Mesenchymal stem cell (in vitro differentiated cells and primary cell): ENCODE measurements at places on chromosomes 4 and X.

DNA sequence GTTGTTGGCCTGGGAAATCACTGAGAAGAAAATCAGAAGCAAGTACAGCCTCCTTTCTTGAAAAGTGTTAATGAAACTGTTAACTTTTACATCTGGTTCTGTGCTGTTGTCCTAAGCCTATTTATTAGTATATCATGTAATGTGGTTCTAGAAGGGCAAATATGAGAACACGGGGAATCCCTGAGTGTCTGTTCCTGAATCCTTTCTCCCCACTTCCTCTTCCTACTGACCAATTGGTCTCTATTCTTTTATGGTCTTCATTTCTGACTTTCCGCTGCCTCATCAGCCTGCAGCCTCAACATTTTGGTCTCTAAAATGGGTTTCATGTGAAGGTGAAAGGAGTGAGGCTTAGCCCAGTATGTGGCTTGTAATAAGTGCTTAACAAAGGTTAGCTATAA, 159.9 kb upstream of the MAMLD1 start:
- DNase-seq, result no peak

DNA sequence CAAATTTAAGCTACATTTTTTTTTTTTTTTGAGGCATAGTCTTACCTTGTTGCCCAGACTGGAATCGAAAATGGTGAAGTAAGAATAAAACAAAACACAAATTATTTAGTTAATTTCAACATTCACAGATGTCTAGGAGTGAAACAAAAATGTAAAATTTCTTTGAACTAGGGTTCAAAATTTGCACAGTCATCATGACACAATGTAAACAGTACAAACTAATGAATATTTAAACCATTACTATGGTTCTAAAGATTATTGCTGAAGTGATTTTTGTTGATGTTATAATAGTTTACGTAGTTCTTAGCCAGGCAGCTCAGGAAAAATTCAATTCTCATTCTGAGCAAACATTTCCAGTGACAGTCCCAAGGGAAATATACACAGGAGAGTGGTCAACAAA, 633.1 kb downstream of the GRXCR1 start:
- no peak for DNase-seq

DNA sequence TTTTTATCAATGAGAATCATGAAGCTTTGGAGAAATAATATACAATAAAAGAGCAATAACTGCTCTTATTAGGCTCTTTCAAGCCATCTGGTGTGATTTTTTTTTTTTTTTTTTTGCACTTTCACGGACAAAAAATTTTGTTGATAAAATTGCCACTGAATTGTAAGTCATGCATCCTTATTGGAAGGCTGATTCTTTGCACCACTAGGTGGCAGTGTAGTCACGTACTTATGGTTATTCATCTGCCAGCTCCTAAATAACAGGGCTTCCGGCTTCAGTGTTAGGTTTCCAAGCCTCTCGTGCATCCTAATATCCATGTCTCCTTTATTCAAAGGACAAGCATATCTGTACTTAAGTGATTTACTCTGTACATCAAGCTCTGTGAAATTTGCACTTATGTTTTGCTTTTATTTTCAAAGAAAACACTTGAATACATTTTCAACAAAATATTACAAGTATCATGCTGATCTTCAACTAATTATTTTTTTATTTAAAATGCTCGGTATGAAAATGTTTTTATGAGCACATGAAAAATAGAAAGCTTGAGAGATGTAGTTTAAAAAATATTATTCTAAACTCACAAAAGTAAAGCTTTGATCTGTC, 1578.3 kb upstream of the TENM3 start:
- DNase-seq, result peak; percentile 81

DNA sequence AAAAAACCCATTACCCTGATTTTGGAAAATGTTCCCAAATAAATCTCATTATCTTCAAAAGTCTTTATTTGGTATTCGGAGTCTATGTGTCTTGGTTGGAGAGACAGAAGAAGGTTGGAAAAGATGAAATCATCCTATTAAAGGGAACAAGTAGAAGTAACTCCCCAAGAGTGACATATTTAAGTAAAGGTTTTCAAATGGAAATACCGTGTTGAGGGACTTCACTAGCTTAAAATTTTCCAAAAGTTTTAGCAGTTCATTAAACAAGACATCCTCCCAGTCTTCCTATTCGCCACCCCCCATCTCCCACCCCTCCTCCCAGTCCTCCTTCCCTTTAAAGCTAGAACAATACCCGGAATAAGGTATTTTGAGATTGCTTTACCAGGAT, 62.7 kb upstream of the CCDC160 start:
- no peak for DNase-seq

DNA sequence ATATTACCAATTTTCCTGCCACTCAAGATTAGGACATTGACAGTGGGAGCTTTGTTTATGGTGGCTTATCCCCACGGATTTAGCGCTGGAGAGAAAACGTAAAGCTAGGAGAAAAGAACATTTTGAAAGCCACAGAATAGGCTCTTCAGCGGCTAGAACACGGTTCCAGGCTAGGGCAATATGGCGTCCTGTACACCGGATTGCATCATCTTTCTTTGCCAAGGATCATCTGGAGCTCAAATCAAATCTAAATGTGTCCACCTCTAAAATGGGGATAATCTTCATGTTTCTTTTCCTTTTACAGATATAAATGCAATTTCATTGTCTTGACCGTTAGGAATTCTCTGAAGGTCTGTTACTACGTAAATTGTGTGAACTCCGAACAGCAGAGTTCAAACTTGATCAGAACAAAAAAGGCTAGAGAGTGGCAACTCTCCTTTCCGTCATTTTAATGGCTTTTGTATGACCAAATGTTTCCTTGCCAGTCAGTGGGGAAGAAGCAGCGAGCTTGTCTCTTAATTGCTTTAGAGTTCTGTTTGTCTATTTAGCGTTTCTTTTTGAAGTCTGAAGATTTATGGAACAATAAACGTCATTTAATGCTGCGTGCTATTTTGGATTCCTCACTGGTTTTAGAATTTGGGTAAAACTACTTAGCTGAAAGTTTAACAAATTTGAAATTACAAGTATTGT, 2.6 kb upstream of the WWC2 start:
- peak; percentile 21 for DNase-seq

DNA sequence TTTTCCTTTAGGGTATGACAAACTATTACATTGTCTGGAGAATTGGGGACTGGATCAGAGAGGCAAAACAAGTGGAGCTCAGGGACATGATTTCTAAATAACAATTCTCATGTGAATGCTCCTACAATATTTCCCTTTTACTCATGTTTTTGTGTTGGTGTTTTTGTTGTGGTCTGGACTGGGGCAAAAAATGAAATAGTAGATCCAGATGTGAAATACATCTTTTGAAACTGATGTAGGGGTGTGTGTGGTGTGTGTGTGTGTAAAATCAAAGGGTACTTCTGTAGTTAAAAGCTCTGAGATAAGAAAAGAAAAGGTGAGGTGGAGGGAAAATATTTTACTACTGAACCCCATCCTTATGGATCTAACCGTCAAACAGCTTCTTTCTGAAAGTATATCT, 188.4 kb upstream of the RPL34 start:
- no peak for DNase-seq

- DNase-seq, result no peak
These were observed 62.5 kb downstream of the NPY1R start for GRCh38 chr4:163269869-163270268.

GRCh38 chrX:153861733-153862310, 24.2 kb downstream of the L1CAM start:
- no peak for DNase-seq

- DNase-seq, result no peak
These were observed 378.6 kb downstream of the UNC5C start for GRCh38 chr4:95170176-95170575.

GRCh38 chrX:49856819-49857218, 22.5 kb upstream of the USP27X start:
- no peak for DNase-seq

DNA sequence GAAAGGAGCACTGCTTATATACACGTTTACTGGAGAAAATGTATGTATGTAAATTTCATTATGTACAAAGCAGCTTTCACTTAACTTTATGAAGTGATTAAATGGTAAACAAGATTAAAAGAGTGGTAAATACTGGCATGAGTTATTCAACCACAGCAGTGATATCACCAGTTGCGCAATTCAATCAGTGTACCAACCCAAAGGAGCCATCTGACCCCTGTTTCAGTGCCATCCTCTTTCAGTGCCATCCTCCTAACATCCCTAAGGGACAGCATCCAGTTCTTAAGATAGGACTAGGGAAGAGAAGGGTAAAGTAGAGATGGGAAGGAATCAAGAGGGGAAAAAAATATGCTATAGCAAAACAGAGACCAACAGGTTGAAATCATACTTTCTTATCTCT, 16.2 kb downstream of the HPF1 start:
- DNase-seq, result peak; percentile 14

DNA sequence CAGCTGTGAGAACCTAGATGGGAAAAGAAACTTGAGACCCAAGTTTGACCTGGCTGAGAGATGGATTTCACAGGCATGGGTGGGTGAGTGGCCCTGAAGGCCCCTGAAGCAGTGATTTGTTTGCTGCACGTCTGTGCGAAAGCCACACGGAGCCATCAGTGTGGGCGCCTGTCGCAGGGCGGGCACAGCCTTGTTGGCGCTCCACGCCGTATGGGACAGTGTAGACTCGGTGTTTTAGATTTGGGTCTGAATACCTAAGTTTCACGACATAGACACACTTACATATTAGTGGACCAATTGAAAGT, 21.9 kb upstream of the UVSSA start:
- no peak for DNase-seq

DNA sequence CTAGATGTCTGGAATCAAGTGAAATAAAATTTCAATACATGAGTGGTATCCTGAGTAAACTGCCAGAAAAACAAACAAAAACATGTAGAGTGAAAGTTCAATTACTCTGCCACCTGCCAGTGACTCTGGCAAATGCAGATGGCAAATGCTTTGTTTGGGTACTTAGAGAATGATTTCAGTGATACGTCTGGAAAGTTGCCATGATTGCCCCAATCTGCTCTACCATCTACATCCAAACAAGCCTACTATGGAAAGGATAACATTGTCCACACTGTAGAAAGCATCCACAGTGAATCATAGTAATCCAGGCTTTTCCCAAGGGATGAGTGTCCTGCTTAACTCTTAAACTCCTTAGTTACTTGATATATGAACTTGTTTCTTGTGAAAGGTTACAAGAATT, 3.4 kb downstream of the SPATA4 start:
- peak; percentile 44 for DNase-seq

GRCh38 chr4:84579403-84579776, 3.5 kb upstream of the CDS1 start:
- DNase-seq, result no peak
